CD4-positive, alpha-beta T cell treated with Interleukin-17A for 4 hours (primary cell): ENCODE measurements at places on chromosomes 1 and 21.

DNA sequence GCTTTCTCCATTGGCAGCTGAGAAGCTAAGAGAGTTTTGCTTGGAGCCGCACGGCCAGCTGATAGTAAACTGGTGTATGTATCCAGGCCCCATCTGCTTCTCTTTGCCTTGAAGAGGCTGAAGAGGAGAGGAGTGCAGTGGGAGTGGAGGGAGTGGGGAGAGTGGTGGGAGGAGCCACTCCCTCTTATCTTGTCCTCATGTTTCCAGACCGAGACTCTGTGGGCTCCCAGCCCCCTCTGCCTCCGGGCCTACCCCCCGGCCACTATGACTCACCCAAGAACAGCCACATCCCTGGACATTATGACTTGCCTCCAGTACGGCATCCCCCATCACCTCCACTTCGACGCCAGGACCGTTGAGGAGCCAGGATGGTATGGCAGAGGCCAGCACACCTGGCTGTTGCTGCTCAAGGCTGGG, 6.0 kb upstream of the LRRC71 start:
- DNase-seq: no peak

DNA sequence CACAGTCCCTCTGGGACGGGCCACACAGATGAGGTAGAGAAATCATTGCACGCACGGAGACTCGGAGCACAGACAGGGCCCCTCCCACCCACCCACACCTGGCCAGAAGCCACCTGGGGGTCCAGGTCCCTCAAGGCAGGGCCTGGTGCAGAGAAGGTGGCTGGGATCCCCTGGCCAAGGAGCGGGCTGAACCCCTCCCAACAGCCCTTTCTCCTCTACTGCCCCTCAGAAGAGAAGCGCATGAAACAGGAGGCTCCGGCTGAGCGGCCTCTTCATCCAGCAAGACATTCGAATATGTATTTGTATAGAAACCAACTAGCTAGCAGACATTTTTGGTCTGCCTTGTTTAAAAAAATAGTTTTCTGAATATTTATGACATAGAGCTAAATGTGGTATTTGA, 29.0 kb downstream of the WNT9A start:
- DNase-seq: no peak

- no peak for DNase-seq
Measured at GRCh38 chr1:212623603-212624002, 15.0 kb downstream of the ATF3 start.

DNA sequence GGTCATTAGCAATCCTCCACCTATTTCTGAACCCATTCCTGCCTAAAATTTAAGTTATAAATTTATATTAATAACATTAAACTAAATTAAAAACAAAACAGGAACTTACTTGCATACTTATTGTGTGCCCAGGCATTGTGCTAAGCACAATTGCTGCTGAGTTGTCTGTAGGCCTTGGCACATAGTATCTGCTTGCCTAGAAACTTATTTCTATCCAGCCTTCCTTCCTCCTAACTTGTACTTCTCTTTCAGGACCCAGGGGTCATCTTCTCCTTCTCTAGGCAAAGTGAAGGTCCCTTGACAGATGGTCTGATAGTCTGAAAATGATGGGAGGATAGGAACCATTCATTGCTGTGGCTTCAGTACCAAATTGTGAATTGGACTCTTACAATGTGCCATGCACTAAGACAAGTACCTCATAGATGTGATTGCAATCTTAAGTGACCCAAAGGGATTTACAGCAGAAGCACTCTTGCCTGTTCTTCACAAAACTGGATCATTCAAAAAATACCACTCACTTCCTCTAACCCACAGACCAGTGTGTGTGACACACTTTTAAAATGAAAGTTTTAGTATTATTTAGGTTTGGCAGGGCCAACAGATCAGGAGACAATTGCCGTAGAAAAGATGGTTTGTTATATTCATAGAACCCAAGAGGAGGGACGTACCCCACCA, 10.3 kb upstream of the CD101 start:
- DNase-seq: no peak

GRCh38 chr1:90593312-90593711, 123.8 kb downstream of the BARHL2 start:
- DNase-seq: no peak

DNA sequence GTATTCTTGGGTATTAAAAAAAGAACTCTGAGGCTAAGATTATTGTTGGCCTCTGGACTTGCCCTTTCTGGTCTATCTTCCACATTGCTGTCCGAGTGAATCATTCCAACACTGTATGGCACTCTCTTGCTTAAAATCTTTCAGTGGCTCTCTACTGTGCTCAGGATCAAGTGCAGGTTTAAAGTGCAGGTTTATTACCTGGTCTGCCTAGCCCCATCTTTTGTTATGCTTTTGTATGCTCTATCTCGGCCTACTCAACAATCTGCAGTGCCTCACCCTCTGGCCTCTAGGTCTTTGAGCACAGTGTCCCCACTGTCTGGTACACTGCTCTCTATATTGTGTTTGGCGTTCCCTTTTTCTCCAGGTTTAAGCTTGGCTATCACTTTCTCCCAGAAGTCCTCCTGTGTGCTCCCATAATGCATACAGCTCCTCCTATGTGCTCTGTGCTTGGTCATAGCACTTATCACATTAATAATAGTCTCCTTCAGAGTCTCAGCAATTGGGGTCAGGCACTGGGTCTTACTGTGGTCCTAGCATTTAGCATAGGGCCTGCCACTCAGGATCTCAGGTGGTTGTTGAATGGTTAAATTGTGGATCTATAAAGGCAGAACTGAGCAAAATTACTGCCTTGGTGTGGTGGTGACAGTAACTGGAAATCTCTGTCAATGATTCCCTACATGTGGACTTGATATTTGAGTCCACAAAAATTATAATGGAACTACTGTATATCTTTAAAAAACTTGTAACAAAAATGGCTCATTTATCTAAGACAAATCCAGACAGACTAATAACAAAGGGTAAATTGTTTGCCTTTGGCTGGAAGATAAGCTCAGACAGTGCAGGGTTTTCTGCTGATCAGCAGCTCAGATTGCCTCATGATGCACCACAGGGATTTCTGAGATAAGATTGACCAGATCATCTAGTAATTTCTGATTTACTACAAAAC, 10.6 kb upstream of the LDLRAD1 start:
- no peak for DNase-seq

GRCh38 chr1:237717106-237717505, 173.6 kb downstream of the ZP4 start:
- DNase-seq: no peak

DNA sequence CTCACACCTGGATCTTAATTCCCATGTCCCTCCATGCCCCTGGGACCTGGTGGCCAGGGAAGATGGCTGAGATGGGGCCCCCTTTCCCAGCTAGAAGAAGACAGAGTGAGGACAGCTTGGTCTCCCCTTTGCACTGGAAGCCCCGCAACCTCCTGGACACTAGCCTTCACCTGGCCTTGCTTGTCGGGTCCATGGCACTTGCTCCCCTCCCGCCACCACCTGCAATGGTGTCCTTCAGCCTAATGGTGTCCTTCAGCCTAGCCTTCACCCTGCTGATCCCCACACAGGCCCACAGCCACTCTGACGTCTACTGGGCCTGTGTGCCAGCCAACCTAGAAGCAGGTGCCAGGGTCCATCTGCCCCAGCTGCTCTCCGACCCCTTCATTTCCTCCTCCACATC, 45.9 kb upstream of the EDN2 start:
- DNase-seq: no peak

GRCh38 chr21:25421321-25422028, 185.8 kb downstream of the MRPL39 start:
- DNase-seq: peak; percentile 64

GRCh38 chr1:100265562-100265930, 470 bp upstream of the RTCA start:
- no peak for DNase-seq

- DNase-seq: no peak
Measured at GRCh38 chr1:102098536-102098935, 101.8 kb upstream of the OLFM3 start.

- DNase-seq: no peak
Measured at GRCh38 chr1:171424494-171424893, 60.8 kb upstream of the PRRC2C start.

- no peak for DNase-seq
Measured at GRCh38 chr1:228367798-228368791, 38.5 kb downstream of the TRIM11 start.

- no peak for DNase-seq
Measured at GRCh38 chr1:190479516-190479915, 1.9 kb upstream of the BRINP3 start.

GRCh38 chr1:187433598-187433997, 604.8 kb downstream of the PLA2G4A start:
- no peak for DNase-seq

DNA sequence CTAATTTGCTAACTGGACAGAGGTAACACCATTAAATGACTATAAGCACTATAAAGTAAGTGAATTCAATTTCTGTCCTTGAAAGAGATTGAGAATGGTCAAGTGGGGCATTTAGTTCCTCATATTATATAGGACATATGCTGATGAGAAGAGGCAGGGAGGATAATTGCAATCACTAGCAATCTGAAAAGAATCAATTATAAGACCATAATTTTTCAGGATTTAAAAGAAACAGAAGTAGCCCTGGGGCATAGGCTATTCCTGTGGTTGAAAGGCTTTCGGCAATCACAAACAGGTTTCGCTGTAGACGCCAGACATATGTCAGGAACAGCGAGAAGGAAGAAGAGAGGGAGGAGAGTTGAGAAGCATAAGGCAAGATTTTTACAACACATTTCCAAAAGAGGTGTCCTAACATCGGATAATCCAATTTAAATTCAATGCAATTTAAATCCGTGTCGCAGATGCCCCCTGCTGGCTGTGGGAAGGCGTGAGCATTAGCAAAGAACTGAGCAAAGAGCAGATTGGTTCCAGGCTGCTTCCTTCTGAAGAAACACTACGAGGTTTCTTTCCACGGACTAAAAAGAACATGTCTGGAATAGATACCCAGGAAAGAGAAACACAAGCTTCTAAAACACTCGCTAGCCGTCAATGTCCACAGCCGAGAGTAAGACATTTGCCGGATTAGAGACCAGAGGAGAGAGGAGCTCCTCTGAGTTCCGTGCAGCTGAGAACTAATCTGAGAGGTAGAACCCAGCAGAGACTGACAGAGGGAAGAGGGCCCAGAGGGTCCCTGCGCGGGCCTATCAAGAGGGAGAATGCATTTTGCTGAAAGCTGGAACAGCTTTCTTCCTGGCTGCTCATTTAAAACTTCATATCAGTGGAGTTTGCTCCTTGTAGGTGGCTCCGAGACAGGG, 27.9 kb downstream of the RGS5 start:
- DNase-seq: peak; percentile 42

DNA sequence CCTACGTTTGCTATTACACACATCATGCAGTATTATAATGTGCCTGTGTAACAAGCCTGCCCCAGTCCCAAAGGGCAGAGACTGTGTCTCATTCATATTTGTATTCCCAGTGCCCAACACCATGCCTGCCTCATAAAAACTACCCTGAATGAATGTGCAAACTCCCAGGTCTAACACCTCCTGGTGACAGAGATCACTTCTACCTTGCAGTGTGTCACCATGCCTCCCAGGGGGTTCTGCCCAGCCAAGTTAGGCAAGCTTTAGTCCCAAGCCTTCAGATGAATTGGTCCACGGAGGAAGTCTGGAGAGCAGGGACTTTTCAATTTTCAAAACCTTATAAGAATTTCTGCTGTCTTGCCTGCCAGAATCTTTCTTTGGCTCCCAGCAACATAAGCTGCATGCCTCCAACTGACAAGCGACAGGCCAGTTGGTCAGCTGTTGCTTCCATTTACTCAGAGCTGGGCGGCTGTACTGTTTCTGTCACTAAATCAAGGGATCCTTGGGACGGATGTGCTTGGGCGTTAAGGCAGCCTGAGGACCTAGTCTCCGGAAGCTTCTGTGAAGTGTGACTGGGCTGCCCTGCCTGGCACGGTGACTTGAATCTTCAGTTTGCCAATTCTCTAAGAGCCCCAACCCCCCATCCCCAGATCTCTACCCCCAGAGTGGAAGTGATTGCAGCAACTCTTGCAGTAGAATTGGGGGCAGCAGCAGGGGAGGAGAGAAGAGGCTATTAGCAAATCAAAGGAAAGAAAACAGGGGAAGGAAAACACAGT, 1.2 kb downstream of the RXRG start:
- peak; percentile 10 for DNase-seq

- DNase-seq: no peak
Measured at GRCh38 chr1:214066190-214066589, 78.4 kb downstream of the PROX1 start.

GRCh38 chr1:82994616-82995263, 1004.2 kb downstream of the TTLL7 start:
- no peak for DNase-seq

DNA sequence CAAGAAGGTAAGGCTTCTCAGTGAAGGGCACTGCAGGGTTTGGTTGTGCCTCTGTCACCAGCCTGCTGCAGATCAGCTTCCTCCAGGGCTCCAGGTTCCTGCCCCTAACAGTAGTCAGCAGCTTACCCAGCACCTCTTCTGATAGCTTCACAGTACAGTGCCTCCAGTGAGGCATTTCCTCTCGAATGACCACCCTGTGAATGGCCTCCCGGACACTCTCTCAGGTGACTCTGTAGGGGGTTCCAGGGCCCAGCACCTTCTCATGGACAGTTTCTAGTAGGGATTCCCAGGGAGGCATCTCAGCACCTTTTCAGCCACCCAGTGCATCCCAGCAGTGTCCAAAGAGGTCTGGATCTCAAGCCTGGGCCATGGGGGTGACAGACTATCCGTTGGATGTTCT, 28.4 kb downstream of the USP48 start:
- no peak for DNase-seq

DNA sequence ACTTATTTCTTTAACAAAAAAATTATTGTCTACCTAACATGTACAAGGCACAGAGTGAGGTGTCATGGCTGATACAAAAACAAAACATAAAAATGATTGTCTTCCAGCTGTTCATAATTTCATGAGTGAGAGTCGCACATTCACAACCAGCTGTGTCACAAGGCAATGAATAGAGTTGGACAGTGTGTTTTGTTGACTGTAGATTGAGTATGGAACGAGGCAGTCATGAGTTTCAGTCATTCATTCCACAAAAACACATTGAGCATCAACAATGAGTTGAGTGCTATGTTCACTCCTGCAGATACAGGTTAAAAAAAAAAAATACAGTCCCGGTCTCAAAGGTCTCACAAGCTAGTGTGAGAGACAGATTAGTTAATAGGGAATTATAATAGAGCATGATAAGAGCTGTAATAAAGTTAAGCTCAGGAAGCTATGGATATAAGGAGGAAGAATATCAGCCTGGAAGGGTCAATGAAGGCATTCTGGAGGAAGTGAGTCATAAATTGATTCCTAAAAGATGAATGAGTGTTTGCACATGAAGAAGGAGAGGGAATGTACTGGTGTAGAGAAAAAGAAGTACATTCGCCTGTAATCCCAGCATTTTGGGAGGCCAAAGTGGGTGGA, 47.8 kb upstream of the ARHGAP29 start:
- no peak for DNase-seq

GRCh38 chr1:8858888-8859706, 19.4 kb downstream of the ENO1 start:
- peak; percentile 71 for DNase-seq

- DNase-seq: no peak
Measured at GRCh38 chr1:38052750-38053415, 6.3 kb upstream of the POU3F1 start.

DNA sequence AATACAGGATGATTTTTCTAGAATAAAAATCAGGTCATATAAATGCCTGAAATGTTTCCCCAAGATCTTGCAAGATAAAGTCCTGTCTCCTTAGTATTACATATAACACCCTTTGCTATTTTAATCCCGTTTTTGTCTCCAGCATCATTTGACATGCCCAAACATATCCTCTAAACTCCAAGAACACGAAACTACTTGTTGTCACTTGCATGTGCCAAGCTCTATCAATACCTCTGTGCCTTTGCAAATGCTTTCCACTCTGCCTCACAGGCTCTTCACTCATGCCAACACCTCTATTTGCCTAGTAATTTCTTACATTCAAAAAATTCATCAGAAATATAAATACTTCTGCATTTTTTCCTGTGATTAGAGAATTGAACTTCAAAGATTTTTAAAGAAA, 37.9 kb downstream of the LRRIQ3 start:
- DNase-seq: no peak
